ENCODE measurements at places on chromosomes 2 and 18.

DNA sequence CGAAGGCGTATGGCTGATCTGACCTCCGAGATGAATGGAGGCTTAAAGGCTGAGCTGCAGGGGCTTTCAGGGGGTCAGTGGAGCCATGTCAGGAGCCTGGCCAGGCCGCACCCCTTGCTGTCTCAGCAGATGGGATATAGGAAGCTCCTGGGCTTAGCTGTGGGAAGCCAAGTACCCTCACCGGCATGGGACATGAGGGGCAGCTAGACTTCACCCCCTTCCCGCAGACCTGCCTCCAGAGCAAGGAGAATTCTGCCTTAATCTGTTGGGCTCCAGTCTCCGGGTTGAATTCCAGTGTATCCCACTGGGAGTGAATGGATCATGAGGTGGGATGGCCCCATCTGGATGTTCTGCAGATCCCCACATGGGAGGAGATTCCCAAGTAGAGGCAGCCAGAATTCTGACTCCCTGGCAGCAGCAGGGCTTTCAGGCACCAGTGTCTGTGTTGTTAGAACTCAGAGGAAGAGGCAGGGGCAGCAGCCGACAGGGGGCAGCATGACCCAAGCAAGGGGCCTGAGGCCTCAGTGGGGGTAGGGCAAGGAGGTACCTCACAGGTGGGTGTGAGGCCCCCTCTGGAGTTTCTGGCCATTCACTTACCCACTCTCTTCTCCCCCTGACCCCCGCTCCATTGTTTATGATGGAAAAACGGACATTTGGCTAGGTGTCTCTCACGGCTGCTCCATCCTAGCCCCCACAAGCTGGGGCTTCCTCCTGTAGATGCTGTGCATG, 19.1 kb downstream of the CAPG start:
- DNase-seq = peak; percentile 23

- DNase-seq = no peak
Measured at GRCh38 chr2:149064365-149064841, 25.9 kb downstream of the LYPD6B start.

DNA sequence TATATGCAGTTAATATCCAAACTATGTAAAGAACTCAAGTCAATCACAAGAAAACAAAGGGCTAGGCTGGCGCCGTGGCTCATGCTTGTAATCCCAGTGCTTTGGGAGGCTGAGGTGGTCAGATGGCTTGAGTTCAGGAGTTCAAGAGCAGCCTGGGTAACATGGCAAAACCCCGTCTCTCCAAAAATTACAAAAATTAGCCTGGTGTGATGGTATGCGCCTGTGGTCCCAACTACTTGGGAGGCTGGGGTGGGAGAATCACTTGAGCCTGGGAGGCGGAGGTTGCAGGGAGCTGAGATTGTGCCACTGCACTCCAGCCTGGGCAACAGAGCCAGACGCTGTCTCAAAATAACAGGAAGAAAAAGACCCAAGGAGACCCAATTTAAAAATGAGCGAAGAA, 91.9 kb upstream of the ALKAL2 start:
- DNase-seq = no peak

GRCh38 chr18:9404565-9405060, 70.0 kb downstream of the TWSG1 start:
- no peak for DNase-seq

- DNase-seq = no peak
Measured at GRCh38 chr18:80056095-80056494, 21.9 kb downstream of the RBFA start.

DNA sequence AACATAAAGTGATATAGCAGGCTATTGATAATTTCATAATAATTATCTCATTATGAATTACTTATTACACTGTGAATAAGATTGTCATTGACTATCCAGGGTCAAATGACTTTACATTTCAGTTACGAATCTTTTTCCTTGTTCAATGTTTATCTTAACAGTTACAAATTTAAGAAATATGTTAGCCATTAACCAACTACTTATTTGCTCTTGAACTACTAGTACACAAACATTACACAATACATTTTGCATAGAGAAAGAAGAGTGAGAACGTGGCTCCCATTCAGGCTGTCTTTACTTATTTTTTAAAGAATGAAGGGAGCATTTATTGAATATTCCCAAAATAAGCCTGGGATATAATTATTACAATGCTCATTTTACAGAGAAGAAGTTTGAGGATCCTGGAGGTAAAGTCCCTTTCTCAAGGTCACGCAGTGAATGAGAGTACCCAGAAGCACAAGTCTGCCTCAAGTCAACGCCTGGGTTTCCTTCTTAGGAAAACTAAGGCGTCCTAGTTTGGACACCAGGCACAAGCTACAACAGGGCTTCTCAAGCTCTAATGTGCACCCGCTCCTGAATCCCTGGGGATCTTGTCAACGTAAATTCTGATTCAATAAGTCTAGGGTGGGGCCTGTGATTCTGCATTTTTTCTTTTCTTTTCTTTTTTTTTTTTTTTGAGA, 164.2 kb downstream of the FIGN start:
- no peak for DNase-seq

DNA sequence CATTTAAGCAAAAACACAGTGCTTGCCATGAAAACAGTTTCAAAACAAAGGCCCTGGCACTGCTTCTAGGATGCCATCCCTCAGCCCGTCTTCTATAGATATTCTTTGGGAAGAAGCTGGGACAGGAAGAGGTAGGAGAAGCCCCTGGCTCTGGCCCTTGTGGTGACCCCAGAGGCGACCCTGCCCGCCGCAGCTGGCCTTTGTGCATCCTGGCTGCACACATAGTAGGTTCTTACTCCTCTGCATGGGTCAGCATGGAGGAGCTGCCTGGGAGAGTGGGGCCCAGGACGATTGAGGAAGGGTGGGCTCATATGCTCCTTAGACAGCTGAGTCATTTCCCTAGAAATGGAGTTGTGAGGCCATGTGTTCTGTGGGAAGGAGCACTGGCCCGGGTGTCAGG, 44.4 kb upstream of the OTOF start:
- DNase-seq = no peak

- DNase-seq = no peak
Measured at GRCh38 chr2:160575368-160575767, 81.8 kb upstream of the RBMS1 start.

DNA sequence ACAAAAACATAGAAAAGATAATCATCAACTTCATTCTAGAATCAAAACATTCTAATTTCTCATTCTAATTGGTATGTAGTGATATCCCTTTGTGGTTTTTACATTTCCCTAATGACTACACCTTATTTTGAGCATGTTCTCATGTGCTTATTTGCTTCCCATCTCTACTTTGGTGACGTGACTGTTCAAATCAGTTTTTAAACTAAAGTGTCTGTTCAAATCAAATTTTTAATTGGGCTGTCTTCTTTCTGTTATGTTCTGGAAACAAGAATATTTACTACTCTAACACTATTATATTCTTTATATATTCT, 45.5 kb downstream of the YES1 start:
- no peak for DNase-seq

GRCh38 chr2:14690926-14691325, 58.4 kb downstream of the LRATD1 start:
- no peak for DNase-seq

GRCh38 chr18:40259115-40259835, 1695.8 kb upstream of the PIK3C3 start:
- DNase-seq = no peak

DNA sequence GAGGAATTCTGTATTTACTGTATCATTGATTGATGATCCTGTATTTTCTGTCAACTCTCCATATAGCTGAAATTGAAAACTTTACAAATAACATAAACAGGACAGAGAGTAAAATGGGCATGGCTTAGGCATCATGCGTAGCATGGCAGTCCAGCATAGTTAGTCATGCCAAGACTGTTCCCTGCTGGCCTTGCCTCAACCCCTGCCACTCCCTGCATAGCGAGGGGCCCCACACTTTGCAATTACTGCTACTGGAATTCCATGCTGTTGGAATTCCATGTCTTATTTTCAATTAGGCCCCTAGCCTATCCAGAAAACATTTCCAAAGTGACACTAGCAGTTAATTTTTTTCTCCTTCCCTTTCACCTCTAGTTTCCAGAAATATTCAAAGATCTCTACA, 15.1 kb upstream of the SOX11 start:
- DNase-seq = no peak

- no peak for DNase-seq
Measured at GRCh38 chr2:11564816-11565567, 31.1 kb downstream of the GREB1 start.

- DNase-seq = no peak
Measured at GRCh38 chr2:231263118-231263831, 64.8 kb downstream of the ARMC9 start.

DNA sequence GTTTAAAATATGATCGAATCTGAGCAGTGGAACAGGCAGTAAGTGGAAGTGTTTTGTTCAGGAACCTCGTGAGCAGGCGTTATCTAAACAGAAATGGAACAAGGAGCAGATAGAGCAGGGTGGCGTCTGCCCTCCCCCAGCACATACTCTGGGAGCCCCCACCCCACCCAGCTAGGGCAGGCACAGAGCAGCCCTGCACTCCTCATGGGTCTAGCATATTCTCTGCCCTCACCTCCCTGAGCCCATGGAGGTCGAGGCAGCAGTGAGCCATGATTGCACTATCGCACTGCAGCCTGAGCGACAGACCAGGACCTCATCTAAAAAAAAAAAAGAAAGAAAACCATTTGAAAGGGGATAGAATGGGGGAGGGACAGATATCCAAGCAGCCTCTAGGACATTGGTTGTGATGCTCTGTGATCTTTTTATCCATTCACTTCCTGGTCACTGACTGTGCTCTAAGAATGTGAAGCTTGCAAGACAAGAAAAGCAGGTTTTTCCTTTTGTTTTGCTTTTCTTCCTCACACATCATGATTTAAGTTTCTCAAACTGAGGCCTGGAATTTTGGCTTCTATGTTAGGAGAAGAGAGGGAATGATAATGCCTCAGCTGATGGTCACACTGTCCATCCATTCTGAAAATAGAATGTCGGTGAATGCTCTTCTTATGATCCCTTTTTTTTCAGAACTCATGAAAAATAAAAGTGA, 3.1 kb downstream of the MLPH start:
- no peak for DNase-seq

- no peak for DNase-seq
Measured at GRCh38 chr18:73674125-73674865, 473.3 kb downstream of the FBXO15 start.

- DNase-seq = no peak
Measured at GRCh38 chr2:236240228-236240990, 23.8 kb downstream of the ASB18 start.

GRCh38 chr18:58965291-58966004, 100.8 kb downstream of the ZNF532 start:
- no peak for DNase-seq

DNA sequence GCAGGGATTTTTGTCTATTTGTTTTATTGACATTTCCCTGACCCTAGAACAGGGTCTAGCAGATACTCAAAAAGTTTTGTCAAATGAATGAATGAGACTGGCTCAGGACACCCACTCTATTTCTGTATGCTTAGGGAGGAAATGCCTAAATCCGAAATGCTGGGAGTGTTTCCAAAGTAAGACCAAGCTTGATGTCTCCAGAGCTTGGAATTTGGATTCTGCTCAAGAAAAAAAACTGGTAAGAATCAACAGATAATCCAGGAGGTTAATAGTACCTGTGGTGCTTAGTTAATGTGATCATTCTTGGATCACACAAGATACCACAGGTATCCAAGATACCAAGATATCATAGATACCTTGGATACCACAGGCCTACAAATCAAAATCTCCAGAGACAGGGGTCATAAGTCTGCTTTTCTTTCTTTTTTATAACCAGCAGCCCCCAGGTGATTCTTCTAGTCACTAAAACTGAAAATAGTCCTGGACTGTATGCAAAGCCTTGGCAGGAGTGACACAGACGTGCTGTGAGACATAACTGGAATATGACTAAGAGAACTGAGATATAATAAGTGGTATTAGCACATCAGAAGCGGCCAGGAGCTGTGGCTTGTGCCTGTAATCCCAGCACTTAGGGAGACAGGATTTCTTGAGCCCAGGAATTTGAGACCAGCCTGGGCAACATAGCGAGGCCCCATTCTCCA, 39.9 kb upstream of the SP3 start:
- DNase-seq = no peak

DNA sequence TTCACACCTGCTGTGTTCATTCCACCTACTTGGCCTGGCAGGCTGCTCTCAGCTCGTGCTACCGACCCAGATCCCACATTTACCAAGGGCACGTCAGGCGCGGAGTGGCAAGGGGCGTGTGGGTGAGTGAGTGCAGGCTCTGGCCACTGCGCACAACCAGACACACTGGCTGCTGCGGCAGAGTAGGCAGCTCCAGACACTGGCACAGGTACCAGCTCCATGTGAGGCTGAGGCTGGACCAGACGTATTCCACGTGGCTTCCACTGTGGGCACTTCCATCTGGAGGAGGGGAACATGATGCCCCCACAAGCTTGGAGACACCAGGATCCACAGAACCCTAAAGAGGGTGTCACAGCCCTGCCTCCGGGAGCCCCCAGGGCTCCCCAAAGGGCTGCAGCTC, 74.6 kb upstream of the ZNF804A start:
- DNase-seq = no peak

- DNase-seq = no peak
Measured at GRCh38 chr2:73402386-73403103, 16.9 kb downstream of the ALMS1 start.

GRCh38 chr18:50871846-50872245, 7.1 kb upstream of the ME2 start:
- DNase-seq = no peak

- DNase-seq = no peak
Measured at GRCh38 chr2:124533226-124533954, 508.3 kb downstream of the CNTNAP5 start.

DNA sequence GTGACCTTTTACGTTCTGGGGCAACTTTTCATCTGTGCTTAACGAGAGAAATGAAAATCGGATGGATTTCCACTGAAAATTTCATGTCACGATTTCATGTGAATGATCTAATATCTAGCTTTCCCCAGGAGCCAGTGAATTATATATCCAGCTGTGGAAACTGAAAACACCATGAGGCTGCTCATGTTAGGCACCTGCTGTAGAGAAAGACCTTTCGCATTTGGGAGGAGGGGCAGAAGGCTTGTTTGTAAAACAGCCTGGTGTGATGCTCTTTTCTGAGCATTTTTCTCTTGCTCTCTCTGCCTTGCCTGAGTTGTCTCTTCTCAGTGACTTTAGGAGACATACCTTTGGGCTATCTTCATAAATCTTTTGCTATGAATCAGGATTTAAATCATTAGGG, 84.6 kb upstream of the CYP1B1 start:
- DNase-seq = no peak

- no peak for DNase-seq
Measured at GRCh38 chr18:29172756-29173067, 995.8 kb upstream of the CDH2 start.

GRCh38 chr2:10003206-10004125, 39.9 kb upstream of the KLF11 start:
- DNase-seq = no peak
